Amniotic epithelial cell (primary cell): ENCODE measurements at places on chromosomes 7 and 10.

GRCh38 chr7:140609646-140610045, 31.0 kb downstream of the DENND2A start:
- no peak for DNase-seq

GRCh38 chr7:89593125-89593524, 561.1 kb upstream of the STEAP1 start:
- no peak for DNase-seq

DNA sequence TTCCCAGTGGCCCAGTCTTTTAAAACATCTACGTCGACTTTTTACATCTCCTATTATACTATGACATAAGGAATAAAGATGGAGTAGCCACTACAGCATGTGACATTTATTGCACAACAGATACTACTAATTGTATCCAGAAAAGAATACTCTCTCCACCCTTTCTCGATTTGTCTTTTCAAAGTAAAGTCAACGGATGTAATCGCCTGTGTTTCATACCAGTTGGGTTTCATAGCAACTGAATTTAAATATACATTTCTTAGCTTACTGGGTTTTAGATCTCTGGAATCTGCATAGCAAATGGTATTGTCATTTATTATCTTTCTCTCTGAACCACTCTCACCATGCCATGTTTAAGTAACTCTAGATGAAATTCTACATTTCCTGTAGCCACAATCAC, 86.4 kb upstream of the TRIL start:
- DNase-seq: no peak

DNA sequence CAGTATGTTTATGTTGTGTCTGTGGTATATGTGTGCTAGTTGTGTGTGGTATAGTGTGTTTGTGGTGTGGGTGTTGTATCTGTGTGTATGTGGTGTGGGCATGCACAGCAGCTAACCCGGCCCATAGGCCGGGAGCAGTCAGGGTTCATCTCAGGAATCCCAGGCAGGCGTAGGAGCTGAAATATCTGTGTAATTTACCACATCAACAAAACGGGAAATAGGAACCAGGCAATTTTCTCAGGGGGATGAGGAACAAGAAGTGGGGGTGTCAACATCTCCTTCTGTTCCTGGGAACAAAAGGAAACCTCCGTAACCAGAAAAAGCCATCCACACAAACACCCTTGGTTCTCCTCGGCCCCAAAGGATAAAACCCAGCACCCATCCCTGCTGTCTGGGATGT, 24.5 kb upstream of the ZNF488 start:
- DNase-seq: peak; percentile 80

- DNase-seq: no peak
Measured at GRCh38 chr7:142488036-142488633, 230.3 kb upstream of the PRSS58 start.

DNA sequence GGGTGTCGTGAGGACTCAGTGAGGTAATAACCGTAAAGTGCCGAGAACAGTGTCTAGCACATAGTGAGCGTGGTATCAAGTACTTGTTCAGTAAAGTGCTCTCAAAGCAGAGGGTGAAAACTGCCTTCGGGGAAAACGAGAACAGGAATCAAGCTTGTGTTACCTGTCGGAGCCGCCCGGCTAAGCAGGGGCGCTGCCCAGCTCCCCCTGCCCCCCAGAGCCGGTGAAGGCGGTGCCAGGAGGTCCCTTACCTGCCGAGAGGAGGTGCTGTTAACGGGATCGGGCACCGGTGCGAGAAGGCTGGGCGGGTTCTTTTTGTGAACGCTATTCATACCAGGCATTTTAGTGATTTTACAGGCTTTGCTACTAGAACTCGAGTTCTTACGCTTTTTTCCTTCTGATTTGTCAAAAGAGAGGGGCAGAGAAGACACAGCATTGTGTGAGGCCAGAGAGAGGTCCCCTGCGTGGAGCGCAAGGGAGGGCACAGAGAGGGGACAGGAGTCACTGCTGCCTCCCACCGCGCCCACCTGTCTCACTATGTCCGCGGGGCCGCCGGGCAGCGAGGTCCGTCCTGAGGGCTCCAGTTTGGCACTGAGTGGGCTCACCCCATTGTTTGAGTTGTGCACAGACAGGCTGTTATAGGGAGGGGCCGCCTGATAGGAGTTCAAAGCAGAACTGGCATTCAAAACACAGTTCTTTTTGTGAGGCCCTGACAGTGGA, 32.5 kb upstream of the EFCAB10 start:
- DNase-seq: no peak

DNA sequence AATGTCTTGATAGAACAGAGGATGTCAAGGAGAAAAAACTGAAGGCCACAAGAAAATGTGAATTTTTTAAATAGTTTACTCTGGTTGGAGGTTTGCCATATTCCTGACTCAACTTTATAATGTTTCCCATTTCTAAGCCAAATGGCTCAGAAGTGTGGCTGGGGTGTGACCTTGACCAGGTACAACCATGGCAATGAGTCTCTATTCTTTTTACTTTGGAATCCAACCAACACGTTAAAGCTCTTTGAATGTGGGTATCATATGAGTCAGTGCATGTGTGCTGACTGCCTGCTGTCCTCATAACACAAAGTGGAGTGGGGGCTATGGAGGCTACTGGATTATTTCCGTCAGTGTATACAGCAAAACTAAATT, 33.5 kb upstream of the DLD start:
- DNase-seq: peak; percentile 54

GRCh38 chr7:45446195-45446944, 127.8 kb upstream of the ADCY1 start:
- no peak for DNase-seq

- DNase-seq: no peak
Measured at GRCh38 chr7:50479743-50480517, 29.8 kb upstream of the FIGNL1 start.

GRCh38 chr7:47778153-47778661, 170.1 kb downstream of the PKD1L1 start:
- DNase-seq: no peak

DNA sequence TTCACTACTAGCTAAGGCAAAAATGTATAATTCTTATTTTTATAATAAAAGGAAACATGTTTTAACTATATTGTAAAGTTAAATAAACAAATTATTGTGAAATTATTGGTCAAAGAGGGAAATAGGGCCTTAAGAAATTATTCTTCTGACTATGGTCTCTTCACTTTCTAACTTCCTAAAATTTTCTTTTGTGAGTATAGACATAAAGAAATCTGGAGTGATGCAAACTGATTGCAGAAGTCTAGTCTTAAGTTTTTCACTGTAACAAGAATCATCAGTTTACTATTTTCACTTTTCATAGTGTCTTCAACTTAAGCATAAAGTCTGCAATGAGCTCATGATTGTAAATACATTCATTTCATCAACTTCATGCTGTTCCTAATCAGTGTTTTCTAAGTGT, 525.4 kb downstream of the TFEC start:
- DNase-seq: no peak

- peak; percentile 46 for DNase-seq
Measured at GRCh38 chr7:137771679-137772078, 75.1 kb downstream of the DGKI start.

DNA sequence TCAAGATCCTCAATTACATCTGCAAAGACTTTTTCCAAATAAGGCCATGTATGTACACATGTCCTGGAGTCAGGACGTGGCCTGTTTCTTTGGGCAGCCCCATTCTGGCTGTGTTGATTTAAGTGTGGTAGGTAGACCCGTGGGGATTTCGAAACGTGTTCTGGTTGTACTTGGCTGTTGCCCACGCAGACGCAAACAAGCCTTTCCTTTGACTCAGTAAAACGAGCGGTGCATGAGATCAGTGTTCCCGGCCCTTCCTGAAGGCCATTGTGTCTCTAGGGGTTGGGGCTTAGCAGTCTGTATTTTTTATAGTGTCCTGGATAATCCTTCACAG, 64.8 kb upstream of the DNAJB6 start:
- DNase-seq: peak; percentile 100

DNA sequence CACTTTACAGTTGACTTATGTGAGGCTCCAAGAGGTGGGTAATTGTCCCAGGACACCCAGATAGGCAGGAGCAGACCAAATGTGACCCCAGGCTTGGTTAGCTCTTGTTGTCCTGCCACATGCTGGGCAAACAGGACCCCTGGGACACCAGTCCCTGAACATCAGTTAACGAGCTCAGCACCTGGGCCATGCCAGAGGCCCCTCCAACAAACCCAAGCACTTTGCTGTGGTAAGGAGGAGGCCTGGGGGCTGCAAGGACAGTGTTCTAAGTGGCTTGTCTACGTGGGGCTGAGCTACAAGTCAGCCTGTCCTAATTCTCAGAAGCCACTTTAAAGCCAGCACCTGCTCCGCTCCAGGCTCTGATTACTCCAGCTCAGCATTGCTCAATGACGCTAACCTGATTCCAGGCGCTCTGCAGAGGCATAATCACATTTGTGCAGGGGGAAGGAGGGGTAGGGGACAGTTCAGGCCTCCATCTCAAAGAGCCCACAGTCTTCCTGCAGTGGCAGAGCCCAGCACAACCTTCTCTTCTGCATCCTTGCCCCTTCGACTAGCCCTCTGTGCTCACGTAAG, 57.2 kb downstream of the DDC start:
- no peak for DNase-seq

DNA sequence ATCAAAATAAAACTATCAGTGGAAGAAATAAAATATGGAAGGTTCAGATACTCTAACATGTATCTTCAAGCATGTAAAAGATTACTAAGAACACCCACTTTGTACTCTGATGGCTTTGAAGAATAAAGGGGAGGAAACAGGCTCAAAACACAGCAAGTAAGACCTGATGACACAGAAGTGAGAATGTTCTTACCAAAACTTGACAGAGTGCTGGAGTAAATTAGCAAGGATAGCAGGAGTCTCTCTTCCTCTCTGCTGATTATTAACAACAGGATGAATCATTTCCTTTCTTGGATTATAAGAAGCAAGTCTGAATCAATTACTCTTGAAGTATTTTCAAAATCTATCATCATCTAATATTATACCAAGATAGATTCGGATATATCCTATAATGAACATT, 47.5 kb downstream of the GLI3 start:
- DNase-seq: peak; percentile 38

- no peak for DNase-seq
Measured at GRCh38 chr10:80526742-80527141, 11.0 kb upstream of the SH2D4B start.

DNA sequence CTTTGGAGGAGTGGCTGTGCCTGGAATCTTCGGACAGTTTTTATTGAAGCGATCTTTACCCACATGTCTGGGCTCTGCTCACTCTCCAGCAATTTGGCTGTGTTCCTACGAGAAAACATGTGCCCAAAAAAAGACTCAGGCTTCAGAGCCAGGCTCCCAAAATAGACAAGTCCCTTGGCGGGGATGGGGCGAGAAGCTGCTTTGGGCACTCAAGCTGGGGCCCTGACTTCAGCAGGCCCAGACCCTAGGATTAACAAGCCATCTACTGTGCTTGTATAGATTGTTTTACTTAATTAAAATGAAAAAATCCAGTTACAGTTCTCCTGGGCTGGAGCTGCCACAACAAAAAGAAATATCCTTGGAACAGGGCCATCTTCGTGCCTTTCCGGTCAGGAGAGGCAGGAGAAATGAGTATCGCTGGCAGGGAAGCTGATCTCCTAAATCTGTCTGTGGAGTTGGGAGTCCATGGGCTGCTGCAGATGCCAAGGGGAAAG, 51.4 kb upstream of the PDCD4 start:
- DNase-seq: no peak

DNA sequence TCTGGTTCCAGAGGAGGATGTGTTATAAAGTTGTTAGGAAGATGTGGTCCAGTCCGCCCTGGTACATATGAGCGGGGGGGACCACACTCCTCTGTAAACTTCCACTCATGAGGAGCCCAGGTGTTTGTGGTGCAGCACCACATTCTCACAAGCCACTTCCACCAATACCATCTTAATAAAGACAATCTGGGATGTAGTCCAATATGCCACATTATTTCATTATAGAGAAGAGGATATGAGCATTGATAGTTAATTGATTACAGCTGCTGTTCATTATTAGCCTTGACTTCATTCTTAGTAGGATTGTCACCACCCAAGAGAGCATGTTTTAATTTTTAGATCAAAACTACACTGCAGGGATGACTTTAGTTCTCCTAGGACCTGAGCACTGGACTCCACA, 40.5 kb downstream of the ERCC6 start:
- no peak for DNase-seq

DNA sequence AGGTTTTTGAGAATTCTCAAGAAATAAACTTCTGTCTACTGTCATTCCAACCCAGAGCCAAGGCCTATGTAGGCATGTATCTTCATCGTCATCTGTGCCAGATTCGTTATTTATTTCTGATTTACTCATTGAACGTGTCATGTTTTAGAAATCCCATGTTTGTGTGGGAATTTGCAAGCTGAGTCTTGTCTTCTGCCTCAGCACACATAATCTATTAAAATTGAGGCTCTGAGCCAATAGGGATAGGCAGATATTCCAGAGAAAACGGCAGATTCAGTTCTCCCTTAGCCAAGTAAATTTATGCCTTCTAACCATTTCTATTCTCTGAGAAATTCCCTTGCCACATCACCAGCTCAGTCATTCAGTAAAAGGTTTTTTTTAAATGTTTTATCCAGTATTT, 444.6 kb downstream of the REEP3 start:
- no peak for DNase-seq

DNA sequence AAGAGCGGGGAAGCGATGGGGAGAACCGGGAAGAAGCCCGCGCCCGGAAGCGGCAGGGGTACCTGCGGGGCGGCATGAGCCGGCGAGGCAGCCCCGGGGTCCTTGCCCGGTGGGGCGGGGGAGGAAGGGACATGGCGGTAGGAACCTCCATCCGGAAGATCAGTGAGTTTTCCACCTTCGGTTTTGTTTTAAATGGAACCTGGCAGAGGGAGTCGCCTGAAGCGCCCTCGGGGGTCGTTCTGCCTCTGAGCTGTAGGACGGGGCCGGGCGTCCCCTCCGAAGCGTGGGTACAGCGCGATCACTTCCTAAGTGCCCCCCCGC, 471 bp downstream of the PFKP start:
- DNase-seq: no peak

GRCh38 chr10:28793482-28793881, 116.2 kb downstream of the BAMBI start:
- no peak for DNase-seq

DNA sequence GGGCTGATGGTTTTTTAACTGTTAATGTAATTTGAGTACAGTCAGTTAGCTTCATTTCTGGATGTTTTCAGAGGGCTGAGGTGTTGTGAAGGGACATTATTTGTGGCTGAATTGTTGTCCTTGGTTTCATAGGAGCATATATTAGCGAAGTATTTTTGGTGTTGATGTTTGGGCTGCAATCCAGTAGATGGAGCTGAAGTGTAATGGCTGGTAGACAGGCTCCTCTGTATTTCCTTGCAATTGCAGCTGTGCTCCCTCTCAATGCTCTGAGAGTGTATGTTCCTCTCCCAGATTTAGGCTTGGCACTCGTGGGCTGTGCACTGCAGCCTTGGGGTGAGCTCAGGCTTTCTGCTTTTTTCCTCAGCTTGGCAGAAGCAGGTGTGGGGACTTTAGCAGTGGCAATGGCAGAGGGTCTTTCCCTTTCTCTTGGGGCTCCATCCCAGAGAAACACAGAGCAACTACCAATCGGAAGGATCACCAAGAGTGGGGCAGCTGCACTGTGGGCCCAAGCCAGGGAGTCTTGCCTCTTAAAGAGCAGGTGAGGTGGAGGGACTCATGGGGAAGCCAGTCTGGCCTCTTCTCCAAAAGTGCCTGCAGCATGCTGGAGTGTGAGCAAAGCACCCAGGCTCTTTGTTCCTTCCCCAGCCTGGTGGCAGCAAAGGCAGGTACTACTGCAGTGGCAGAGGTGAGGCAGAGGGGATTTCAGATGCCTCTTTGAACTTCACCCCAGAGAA, 544.4 kb downstream of the SH2D4B start:
- peak; percentile 7 for DNase-seq

- peak; percentile 68 for DNase-seq
Measured at GRCh38 chr10:58266003-58266825, 1.5 kb downstream of the IPMK start.

- no peak for DNase-seq
Measured at GRCh38 chr10:78260680-78261079, 227.0 kb downstream of the RPS24 start.
